Large intestine (tissue), 12 donors: ENCODE measurements at places on chromosomes 12 and 14. TPM values are rescaled to one million over a fixed set of nuclear protein-coding genes. Genes with fewer than 3 reads are reported as not detected.

ZDHHC22 gene
- 1.6 TPM for polyA plus RNA-seq

DNA sequence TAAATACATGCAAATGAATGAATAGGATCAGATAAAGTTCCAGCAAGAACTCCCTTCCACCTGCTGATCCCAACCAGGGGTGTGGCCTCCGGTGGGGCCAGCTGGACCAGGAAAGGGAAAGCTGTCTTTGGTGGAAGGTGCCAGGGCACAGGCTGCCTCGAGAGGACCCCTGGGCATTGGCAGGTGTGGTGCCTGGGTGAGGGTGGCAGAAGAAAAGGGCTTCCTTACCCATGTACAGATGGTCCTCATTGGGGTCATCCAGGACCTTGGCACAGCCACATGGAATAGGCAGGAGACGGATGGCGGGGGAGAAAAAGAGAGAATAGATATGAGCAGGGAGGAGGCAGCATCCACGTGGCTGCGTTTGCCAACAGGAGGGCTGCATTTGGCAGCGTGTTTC, 36.4 kb downstream of the CAMKK2 start:
- no peak for DNase-seq

DNA sequence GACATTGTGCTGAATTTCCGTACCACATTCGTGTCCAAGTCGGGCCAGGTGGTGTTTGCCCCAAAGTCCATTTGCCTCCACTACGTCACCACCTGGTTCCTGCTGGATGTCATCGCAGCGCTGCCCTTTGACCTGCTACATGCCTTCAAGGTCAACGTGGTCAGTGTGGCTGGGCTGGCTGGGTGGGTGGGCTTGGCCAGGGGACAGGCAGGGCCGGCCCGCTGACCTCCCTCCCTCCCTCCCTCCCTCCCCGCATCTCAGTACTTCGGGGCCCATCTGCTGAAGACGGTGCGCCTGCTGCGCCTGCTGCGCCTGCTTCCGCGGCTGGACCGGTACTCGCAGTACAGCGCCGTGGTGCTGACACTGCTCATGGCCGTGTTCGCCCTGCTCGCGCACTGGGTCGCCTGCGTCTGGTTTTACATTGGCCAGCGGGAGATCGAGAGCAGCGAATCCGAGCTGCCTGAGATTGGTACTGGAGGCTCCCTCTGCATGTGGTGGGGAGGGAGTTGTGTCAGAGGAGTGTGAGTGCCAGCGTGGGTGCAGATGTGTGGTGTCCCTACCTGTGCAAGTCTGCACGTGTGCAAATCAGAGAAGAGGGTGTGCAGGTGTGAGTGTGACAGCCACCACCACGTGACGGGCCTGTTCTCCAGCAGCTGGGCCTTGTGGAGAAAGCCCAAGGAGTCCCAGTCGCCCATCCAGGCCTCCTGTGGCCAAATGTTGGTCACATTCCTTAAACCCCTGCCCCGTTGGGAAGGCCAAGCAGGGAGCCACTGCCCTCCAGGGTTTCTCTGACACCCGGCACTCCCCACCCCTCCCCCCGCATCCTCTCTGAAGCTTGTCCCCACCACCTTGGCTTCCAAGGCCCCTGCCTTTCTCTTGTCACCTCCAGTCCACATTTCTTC, 5.3 kb downstream of the KCNH3 start:
- DNase-seq = no peak

DNA sequence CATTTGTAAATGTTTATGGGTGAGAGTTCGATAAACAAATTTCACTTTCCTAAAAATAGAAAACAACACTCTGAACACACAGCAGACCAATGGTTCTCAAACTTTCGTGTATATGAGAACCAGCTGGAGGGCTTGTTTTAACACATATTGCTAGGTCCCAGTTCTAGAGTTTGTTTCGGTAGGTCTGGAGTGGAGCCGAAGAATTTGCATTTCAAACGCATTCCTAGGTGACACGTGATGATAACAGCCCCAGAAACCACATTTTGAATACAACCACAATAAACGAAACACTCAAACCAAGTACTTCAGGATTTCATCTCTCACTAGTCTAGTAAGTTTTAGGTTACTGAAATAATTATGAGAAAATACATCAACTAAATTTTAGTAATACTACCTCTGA, 17.1 kb downstream of the SEC23A start:
- DNase-seq = no peak

GRCh38 chr14:96212140-96212539, 7.5 kb downstream of the BDKRB2 start:
- no peak for DNase-seq

DNA sequence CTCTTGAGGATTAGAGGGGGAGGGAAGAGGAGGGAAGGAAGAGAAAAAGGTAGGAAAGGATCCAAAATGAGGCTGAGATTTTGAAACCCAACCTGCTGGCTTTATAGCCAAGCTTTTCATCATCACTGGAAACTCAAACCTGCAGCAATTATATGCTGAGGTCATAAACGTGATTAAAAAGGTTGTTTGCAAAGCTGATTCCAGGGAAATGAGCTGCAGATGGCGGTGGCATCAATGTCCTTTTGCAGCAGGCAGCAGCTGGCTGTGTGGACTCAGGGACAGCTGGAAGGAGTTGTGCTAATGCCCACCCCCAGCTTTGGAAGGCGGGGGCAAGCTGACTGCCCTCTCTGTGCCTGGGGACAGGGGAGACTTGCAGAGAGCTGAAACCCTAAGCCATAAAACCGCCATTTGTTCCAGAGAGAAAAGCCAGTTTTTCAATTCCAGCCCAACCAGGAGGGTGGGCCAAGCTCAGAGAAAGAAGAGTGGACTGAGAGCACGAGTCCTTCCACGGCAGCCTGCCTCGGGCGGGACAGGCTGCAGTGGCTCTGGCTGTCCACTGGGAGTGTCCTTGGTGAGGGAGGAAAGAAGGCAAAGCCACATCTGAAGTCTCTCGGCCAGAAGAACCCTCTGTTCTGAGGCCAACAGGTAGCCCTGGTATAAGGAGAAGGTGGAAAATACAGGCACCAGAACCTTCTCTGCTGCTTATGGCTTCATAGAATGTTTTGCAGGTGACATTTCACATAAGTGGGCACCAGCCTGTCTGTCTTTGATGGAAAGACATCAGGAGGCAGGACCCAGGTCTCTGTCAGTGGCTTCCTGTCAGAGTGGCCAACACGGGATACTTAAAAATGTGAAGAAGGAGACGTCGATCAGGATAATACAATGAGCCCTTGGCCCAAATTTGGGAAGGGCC, 90.7 kb downstream of the SINHCAF start:
- DNase-seq = peak; percentile 73

NFE2 gene
- 2.1 TPM for polyA plus RNA-seq

GRCh38 chr12:31323391-31324115, 2.4 kb downstream of the SINHCAF start:
- DNase-seq = peak; percentile 91

KCNK10 gene
- polyA plus RNA-seq = 4.5 TPM

- DNase-seq = peak; percentile 13
These were observed 23.1 kb upstream of the HELB start for GRCh38 chr12:66279123-66279712.

- no peak for DNase-seq
These were observed 34.6 kb downstream of the CKB start for GRCh38 chr14:103488071-103488470.

GRCh38 chr12:126114441-126114840, 1049.2 kb downstream of the AACS start:
- DNase-seq = no peak

GRCh38 chr12:2752676-2753371, 41.9 kb upstream of the FKBP4 start:
- peak; percentile 73 for DNase-seq

CLEC1B gene
- polyA plus RNA-seq = 0.19 TPM

DNA sequence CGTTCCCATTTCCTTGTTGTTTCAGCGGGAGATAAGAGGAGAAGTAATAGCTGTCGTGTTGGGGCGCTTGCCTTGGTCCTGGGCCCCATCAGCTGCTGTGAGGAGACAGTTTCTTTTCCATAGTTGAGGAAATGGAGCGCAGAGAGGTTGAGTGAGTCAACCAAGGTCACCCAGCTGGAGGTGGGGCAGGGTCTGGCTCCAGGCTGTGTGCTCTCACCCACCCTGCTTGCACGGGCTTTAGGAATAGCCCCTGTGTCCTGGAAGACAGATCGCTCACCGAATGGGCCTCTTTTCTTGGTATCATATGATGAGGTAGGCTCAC, 165.7 kb upstream of the RTL1 start:
- DNase-seq = no peak

SLC7A7 gene
- polyA plus RNA-seq = 660 TPM

GRCh38 chr12:18261906-18262305, 588 bp downstream of the PIK3C2G start:
- no peak for DNase-seq

IL26 gene
- 0.10 TPM for polyA plus RNA-seq

DNA sequence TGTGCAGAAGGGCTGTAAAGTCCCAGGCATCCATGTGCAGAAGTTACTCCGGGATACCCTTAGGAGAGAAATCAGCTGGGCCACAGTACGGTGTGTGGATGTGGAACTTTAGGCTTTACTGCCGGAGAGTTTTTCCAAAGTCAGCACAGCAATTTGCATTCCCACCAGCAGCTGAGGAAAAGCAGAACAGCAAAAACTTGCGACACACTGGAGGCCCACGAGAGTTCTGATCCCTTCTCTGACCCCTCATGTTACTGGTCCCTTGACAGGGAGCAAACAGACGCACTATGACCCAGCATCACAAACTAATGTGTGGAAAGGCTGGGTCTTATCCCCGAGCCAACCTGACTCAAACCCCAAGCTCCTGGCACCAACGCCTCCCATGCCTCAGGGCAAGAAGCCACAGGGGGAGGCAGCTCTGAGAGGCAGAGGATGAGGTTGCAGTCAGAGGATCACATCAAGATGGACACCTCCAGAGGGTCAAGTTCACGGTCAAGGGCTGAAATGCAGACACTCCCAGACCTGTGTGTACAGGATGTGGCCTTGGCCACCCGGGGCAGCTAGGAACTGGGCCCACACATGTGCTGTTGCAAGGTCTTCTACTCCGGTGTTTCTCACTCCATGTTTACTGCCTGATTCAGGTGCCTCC, 38.6 kb downstream of the CCDC88C start:
- no peak for DNase-seq

- no peak for DNase-seq
These were observed 12.2 kb downstream of the SMOC1 start for GRCh38 chr14:69891422-69891821.

GRCh38 chr12:90977224-90977623, 22.2 kb upstream of the CCER1 start:
- DNase-seq = no peak

BDKRB1 gene
- 5.4 TPM for polyA plus RNA-seq

GRCh38 chr12:25819691-25820090, 138.8 kb upstream of the RASSF8 start:
- DNase-seq = no peak

DNA sequence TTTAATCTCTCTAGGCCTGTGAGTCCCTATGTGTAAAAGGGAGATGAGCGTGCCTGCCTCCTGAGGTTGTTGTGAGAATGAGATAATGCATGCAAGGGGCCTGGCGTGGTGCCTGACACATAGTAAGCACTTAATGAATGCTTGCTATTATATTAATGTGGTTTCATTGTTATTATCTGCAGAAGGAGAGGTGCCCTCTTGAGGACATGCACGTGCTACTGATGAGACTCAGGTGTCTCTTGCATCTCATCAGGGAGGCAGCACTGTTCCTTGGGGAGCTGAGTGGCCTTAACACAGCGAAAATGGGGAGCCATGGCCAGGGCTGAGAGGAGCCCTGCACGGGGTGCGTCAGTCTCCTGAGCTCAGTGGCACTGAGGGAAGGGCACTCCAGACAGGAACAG, 29.9 kb upstream of the BCDIN3D start:
- DNase-seq = no peak

DNA sequence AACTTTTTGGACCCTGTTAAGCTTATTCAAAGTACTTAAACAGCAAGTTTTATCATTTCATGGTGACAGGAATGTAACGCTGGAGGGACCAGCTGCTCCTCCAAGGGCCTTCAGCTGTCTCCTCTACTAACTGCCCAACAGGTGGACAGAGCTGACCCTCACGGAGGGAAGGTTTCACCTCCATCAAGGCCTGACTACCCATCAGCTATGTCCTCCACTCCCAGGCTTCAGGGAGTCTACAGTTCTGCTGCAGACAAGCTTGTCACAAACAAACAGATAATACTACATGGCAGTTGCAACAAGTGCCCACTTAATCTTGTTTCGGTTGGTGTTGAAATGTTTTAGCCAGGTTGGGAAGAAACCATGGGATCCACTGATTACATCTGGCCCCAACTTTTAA, 175.1 kb downstream of the TTC7B start:
- no peak for DNase-seq

- no peak for DNase-seq
These were observed 36.5 kb upstream of the IFNG-AS1 start for GRCh38 chr12:67952787-67953186.

- DNase-seq = peak; percentile 47
These were observed 988 bp upstream of the TMEM263 start for GRCh38 chr12:106954462-106955376.

DNA sequence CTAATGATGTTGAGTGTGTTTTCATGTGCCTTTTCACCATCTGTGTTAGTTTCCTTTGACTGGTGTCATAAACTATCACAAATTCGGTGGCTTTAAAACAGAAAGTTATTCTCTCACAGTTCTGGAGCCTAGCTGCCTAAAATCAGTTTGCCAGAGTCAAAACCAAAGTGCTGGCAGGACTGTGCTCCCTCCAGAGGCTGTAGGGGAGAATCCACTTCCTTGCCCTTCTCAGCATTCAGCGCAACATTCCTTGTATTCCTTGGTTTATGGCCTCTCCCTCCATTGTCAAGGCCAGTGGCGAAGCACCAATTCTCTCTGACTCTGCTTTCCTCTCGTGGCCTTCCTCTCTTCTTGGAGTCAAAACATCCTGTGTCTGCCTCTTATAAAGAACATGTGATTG, 174.2 kb upstream of the PDE3A start:
- no peak for DNase-seq

DNA sequence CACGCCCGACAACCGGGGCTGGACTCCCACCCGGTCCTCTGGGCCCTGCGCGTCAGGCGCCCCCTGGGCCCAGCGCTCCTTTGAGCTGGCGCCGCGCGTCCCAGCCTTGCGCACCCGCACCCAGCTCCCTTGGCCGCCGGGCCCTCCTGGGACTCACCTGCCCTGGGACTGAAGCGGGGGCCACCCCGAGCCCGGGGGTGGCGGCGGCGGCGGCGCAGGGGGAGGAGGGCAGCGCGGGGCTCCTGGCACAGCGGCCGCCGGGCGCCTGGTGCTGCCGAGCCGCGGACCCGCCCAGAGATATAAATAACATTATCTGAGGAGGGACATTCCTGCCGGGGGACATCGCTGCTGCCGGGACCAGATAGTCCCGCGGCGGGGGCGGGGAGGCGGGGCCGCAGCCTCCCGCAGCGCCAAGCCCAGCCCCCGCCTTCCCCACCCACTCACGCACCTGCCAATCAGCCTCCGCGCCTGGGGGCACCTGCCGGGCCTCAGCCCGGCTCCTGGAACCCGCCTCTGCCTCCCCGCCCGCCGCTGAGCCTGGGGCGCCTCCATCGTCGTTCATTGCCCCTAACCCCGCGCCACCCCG, at the start of gene SPTB:
Gene SPTB, minus strand, starts transcription at position 273 of the 586 bp plus-strand sequence. CDS start 56,813 bp downstream, outside the sequence.
- DNase-seq = peak; percentile 12

- DNase-seq = peak; percentile 6
These were observed 63.3 kb upstream of the HSPB8 start for GRCh38 chr12:119115296-119115905.
